T-helper 1 cell (primary cell): ENCODE measurements at places on chromosomes 2 and 18.

GRCh38 chr2:197416268-197416667, 18.6 kb downstream of the SF3B1 start:
- DNase-seq = no peak

DNA sequence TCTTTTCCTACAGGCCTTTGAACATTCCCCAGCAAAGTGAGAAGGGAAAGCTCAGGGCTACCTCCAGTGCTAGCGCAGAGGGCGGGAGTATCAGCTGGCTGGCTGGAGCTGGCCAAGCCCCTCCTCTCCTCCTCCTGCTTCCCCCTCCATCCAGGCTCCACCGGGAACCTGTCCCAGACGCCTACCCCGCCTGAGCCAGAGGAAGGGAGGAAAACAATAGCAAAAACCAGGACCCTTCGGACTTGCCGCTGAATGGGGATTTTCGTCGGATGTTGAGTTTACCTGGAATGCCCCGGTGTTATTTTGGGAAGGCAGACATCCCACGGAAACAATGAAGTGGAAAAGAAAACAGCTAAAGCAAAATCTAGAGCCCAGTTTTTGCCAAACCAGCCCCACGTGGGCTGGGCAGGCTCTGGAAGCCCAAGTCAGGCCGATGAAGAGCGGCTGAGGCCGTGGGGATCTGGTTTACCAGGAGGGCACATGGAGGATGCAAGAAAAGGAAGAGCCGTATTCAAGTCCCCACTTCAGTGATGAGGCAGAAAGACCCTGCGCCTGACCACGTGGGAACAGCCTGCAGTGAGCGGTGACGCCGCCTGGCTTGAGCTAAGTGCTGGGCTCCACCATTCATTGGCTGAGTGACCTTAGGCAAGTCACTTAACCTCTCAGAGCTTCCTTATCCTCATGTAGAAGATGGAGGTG, 100.4 kb upstream of the LCLAT1 start:
- DNase-seq = no peak

DNA sequence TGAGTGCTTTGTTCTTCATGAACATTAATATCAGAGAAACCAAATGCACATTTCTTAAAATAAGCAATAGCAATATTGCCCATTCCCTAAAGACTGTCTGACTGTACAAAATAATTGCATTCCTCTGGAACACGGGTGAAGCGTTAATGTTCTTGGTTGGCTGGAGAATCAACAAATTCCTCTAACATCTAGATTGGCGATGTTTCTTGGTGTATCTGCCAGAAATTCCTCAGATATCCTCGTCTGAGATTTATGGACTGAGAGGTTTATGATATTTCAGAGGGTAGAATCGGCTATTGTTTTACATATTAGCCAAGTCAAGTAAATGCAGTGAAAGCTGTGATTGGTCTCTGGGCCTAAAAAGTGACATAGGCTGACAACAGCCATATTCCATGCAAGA, 27.1 kb upstream of the SPTBN1 start:
- DNase-seq = no peak

- no peak for DNase-seq
These were observed 209.1 kb downstream of the CTNNA2 start for GRCh38 chr2:79721966-79722365.

DNA sequence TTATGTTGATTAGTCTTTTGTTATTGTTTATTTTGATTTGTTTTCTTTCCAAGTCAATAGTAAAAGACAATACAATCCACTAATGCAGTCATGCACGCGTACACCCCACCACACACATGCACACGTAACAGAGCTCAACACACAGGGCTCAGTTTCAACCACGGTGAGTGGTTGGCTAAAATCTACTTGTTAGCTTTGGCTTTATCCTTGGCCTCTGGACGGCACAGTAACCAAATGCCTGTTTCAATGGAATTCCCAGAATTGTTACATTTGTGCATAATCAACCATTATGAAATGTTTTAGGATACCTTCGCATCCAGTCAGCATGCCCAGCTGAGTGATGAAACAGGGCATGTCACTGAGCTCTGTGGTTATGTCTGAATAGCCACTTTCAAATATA, 53.2 kb downstream of the NYAP2 start:
- no peak for DNase-seq

GRCh38 chr2:223052548-223053483, 826 bp downstream of the KCNE4 start:
- no peak for DNase-seq

- no peak for DNase-seq
These were observed 57.3 kb downstream of the KLF7 start for GRCh38 chr2:207108440-207108839.

GRCh38 chr18:79459946-79460480, 64.3 kb downstream of the NFATC1 start:
- DNase-seq = no peak

- no peak for DNase-seq
These were observed 153.0 kb downstream of the ZFP36L2 start for GRCh38 chr2:43073401-43073825.

- peak; percentile 9 for DNase-seq
These were observed 43.0 kb upstream of the SLC1A4 start for GRCh38 chr2:64945973-64946768.

GRCh38 chr2:37849911-37850310, 75.2 kb upstream of the RMDN2 start:
- no peak for DNase-seq

DNA sequence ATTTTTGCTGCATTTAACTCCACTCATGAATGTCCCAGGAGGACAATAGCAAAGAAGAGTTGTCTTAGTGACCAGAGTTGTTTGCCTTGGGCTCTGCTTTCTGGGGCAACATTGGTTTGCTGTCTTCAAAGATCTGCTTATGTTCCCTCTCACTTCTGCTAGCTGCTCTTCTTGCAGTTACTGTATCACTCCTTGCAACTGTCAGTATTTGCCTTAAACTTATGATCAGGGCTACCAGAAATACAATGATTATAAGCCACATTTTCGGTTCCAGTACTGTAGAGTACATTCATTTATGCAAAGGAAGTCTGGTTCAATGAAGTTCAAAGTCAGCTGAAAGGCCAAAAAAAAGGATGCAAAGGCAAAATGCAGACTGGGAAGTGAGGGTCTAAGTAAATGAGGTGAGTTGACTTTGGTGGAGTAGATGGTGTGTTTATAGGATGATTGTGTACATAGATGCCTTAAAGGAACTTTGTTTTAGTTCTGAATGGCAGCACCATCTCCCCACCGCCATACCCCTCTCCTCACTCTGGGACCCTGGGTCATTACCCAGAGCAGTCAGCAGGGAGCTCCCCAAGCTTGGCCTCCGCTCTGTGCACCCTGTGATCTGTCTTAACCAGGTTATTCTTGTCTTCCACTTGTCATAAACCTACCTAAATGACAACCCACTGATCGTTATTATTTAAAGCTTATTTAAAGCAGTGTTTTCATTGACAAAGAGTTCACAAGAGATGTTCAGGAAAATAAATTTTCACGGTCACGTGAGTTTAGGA, 236.0 kb downstream of the DOK6 start:
- DNase-seq = peak; percentile 5

DNA sequence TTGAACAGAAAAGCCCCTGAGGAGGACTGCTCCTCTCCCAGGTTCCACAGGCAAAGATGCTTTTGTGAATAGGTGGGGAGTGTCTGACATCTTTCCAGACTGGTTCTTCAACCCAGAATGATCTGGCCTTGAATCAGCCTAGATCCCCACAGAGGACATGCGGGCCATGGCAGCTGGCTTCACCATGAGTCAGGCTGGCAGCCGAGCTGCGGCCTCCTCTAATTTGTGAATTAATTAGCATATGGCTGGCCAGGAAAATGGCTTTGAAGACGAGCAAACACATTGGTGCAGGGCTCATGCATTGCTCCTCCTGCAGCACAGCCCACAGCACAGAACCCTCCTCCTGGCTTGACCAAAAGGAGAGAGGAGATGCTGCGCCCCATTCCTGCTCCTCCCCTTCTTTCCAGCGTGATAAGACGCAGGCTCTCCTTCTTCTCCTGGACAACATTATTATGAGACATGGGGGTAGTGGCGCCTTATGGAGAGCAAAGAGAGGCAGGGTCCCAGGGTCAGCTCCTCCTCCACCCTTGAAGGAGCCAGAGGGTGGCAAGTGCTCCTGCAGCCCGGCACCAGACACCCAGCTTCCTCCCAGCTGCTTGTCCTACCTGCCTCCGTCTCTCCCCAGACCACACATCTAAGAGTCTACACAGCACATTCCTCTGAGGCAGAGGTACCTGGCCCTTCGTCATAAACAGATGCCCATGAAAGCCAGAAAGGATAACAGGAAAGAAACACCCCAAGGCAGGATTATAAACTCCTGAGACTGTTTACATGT, 66.7 kb downstream of the EDAR start:
- peak; percentile 2 for DNase-seq

- no peak for DNase-seq
These were observed 43.6 kb upstream of the VPS54 start for GRCh38 chr2:64062840-64063239.

GRCh38 chr2:49770919-49771318, 616.6 kb upstream of the FSHR start:
- DNase-seq = no peak

DNA sequence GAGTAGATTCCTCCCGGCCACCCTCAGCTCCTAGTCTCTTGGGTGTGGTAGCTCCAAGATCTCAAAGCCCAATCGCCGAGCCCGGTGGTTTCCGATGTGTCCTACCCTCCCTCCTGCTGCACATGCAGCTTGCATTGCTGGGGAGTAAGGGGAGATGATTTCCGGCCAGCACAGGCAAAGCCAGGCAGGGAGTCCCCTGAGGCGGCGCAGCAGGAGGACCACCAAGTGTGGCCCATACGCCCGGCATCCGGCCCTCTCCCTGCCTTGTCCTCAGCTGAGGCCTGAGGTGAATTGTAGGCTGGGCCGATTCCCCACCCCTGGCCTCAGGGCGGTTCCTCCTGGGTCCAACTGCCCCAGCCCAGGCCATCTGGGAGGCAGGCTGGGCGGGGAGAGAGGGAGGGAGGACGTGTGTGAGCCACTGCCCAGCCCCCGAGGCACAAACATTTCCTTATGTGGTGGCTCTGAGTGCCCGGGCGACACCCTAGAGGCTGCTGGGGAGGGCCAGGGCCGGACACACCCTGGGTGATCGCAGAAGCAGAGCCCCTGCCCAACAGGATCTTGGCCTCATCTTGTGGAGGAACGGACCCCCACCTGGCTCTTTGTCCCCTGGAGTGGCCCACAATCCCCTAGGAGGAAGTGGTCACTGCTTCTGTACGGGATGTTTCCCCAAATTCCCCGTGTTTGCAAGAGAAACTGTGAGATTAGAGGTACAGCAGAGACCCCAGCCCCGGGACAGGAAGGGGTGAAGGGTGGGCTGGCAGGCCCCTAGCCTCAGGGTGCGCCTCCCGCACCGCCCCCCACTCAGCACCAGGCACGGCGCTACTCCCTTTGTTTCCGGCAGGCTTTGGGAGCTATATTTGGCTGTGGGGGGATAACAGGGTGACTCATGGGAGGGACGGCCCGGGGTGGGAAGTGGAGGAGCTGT, 41.9 kb upstream of the PTMA start:
- DNase-seq = no peak

DNA sequence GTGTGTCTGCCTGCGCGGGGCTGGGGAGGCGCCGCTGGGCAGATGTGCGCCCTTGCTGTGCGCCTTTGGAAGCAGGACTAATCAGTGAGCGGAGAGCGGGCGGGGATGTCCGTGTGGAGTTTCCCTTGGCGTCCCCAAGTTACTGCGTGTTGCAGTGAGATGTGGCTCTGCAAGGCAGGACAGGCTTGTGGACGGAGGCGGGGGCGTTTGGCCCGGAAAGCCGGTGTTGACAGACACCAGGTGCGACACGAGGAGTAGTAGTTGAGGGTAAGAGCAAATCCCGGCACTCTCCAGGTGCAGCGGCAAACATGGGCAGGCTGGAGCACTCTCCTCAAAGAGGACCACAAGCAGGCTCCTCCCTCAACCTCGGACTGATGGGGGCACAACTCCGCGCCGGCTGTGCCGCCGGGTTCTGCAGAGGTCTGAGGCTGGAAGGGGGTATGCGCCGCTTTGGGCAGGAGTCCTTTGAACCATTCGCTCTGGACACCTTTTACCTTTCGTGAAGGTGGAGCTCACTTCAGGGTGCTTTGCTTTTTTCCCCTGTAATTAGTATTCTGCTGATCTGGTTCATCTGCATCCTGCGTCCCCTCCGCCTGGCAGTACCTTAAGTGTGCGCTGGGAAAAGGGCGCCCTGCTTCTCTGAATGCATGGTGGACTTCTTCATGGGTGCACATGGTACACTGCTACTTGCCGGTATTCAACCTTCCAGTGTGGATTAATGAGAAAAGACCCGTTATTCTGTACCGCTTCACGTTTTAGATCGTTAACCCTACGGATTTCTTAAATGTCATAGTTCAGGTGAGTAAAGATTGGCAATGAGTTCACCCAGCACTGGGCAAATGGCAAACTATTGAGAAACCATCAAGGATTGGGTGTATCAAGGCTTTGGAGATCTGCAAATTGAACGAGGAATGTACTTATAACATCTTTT, 608 bp downstream of the CDH7 start:
- DNase-seq = no peak

- DNase-seq = no peak
These were observed 71.0 kb upstream of the TAF1B start for GRCh38 chr2:9772035-9772998.

GRCh38 chr2:143226714-143227541, 97.7 kb downstream of the ARHGAP15 start:
- no peak for DNase-seq

DNA sequence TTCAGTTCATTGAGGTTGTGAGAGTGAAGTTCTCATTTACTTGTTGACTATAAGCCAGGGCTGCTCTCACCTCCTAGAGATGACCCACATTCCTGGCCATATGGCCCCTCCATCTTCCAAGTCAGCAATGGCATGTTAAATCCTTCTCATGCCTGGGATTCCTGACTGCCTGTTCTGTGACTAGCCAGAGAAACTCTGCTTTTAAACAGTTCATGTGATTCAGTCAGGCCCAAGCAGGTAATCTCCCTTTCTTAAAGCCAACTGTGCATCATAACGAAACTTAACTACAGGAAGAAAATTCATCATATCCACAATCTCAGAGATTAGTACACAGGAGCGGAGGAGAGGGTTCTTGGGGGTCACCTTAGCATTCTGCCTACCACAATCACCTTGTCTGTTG, 11.5 kb downstream of the DPP4 start:
- DNase-seq = no peak

DNA sequence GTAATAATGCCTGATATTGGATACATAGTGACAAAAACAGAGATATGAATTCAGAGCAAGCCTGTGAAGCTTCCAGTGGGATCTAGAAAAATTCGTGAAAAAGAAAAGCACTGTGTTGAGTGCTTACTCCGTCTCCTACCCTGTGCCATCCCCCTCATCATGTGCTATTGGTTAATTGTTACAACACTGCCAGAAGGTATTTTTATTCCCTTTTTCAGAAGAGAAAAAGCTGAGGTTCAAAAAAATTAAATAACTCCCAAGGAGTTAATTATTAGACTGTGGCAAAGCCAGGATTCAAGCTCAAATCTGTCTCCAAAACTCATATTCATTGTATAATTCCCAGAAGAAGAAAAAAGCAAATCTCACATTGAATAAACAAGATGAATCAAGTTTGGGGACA, 735.5 kb upstream of the ACVR2A start:
- no peak for DNase-seq
